ENCODE measurements at places on chromosomes 3 and 15. TPM values are rescaled to one million over a fixed set of nuclear protein-coding genes. Genes with fewer than 3 reads are reported as not detected.

DNA sequence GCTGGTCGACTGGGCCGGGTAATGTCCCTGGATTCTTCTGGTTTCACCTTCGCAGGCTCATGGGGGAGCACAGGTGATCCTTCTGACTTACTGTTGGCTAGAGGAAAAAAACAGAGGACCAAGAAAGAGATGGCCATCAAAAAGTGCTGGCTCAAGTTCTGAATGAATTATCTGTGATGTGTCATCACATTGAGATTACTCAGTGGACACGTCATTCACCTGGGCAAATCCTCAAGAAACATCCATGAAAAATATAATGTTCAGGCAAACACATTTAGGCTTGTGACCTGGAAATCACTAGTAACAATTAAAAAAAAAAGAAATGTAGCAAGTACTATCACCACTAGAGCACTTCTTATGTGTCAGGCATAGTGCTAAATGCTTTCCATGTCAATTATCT lies 81.5 kb upstream of the SLC2A2 start:
- no peak for DNase-seq

- no peak for DNase-seq
Measured at GRCh38 chr15:28114721-28115622, 15.9 kb upstream of the OCA2 start.

- DNase-seq, result no peak
Measured at GRCh38 chr3:46678280-46678679, 15.2 kb downstream of the ALS2CL start.

DNA sequence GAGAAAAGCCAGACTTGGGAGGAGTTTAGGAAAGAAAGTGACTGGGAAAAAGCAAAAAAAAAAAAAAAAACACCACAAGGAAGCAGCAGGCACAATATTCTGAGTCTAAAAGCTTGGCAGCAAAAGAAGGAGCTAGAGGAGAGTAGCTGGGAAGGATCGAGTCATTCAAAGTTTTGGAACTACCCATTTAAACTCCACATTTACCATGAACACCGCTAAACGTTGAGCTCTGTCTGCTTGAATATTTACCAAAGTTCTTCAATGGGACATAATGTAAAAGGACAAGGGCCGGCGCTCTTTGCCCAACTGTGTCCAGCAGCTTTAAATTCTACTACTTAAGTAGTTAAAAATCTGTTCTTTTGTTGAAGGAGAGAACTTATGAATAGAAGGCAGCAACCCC lies 481.9 kb downstream of the FOXP1 start:
- DNase-seq, result no peak

- no peak for DNase-seq
Measured at GRCh38 chr3:180265551-180265950, 228.8 kb upstream of the PEX5L start.

DNA sequence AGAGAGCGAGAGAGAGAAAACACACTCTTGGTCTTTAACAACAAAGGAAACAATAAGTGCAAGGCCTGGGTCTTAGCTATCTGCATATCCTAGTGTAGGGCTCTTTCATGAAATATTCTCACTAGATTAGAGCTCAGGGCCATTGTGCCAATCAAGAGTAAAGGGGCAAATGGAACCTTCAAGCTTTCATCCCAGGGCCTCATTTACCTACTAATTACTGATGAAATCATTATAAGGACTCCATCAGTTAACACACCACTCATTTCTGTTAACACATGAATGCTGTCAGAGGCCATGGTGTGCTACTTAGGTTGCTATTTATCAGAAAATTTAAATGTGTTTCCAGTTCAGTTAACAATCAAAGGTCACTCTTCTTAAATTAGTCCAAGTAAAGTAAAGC lies 597.8 kb downstream of the ROBO1 start:
- DNase-seq, result no peak

- DNase-seq, result no peak
Measured at GRCh38 chr15:85625856-85626255, 168.9 kb downstream of the KLHL25 start.

- no peak for DNase-seq
Measured at GRCh38 chr15:66997212-66997611, 68.2 kb upstream of the SMAD3 start.

DNA sequence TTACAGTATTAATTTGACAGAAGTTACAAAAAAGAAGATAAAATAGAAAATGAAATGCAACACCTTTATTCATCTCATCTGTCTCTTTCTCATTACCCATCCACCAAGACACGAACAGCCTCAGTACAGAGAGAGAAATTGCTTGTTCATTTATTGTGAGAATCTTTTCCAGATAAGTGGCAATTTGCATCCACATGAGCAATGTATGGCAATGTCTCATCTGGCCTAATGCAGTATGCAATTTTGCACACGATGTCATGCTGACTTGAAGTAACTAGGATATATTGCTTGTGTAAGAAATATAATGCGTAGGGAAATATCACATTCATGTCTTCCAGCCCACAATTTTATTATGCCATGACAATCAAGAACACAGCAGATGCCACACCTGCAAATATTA lies 866.9 kb downstream of the ROBO1 start:
- no peak for DNase-seq

DNA sequence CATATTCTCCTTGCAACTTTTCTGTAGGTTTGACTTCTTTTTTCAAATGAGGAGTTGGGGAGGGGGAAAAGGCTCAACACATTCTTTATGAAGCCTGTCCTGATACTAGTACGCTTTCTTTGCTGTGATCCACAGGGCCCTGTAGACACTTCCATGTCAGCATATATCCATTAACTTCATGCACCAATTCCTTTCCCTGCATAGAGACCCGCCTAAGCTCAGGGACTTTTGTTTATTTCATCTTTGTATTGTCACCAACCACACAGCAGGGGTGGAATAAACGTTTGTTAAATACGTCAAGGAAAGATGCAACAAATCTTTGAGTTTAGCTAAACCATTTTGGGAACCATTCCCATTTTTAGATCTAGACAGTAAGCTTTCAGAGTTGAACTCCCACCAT lies 43.0 kb upstream of the GK5 start:
- no peak for DNase-seq

DNA sequence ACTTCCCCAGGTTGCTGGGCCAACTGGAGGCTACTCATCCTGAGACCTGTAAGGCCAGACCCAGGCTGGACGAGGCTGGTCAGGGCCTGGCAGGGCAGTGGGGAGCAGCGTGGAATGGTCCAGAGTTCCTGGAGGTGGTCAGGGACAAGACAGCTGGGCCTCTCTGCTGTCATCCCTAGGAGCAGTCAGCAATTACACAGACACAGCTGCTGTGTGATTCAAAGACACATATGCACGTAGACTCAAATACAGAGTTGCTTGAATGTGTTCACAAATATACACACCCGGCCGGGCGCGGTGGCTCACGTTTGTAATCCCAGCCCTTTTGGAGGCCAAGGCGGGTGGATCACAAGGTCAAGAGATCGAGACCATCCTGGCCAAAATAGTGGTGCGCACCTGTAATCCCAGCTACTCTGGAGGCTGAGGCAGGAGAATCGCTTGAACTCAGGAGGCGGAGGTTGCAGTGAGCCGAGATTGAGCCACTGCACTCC lies 1.5 kb upstream of the CD276 start:
- no peak for DNase-seq

DNA sequence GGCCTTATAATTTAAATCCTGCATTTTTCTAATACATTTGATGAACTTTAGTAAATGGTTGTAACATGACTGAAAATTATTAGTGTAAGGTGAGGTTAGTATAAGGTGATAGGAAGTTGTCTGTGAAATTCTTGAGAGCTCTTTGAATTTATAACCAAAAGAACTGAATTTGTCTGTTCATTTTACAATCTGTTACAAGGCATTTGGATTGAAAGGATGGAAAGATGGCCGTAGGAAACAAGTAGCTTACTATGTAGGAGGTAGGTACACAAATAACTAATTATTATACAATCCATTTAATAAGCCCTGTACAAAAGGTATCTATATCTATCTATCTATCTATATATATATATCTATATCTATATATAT lies 6.6 kb downstream of the DIPK2A start:
- DNase-seq, result no peak

- no peak for DNase-seq
Measured at GRCh38 chr15:70235347-70235746, 137.6 kb upstream of the TLE3 start.

DNA sequence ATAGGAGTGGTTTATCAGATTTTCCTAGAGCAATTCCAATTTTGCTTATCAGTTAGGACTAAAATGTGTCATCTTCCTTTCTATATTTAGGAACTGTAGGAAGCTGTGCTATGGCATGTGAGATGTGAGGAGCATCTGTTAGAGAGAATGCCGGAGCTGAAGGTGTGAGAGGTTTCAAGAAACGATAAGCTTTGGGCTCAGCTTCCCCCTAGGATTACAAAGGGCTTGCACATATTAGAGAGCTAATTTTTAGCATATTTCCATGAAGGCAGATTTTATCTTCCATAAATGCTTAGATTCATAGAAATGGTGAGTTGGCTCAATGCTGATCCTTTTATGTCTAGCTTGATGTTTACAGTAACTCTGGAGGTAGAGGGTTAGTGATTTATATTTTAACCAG lies 120.2 kb downstream of the CNTN4 start:
- DNase-seq, result no peak

DNA sequence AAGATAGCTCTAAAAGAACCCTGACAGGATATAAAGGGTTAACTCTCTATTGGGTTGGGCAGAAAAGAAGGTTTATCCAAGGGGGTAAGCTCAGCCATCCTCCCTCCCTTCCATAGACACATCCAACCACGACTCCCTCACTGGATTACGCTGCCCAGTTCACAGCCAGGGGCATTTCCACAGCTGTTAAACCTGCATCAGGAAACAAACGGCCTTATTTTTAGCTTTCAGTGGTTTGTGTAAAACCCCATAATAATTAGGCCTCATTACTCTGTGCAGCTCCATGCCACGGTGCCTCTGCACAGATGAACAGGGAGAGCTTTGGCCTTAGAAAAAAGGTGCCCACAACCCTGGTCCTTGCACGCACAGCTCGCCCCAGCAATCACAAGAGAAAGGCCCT lies 110.6 kb downstream of the GABRB3 start:
- no peak for DNase-seq

DNA sequence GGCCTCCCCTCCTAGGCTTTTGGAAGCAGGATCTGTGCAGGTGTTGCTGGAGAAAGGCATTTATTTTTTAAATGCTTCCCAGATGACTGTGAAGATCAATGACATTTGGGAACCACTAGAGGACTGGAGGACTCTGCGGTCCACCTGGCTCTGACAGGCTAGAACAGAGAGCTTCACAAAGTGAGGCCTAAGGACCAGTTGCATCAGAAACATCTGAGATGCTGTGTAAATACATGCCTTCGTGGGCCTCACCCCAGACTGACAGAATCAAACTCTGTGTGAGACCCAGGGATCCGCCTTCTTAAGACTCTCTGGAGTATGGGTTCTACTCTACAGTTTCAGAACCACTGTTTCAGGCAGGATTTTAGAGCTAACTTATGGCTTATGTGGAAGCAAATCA lies 105.0 kb upstream of the ICE2 start:
- no peak for DNase-seq

DNA sequence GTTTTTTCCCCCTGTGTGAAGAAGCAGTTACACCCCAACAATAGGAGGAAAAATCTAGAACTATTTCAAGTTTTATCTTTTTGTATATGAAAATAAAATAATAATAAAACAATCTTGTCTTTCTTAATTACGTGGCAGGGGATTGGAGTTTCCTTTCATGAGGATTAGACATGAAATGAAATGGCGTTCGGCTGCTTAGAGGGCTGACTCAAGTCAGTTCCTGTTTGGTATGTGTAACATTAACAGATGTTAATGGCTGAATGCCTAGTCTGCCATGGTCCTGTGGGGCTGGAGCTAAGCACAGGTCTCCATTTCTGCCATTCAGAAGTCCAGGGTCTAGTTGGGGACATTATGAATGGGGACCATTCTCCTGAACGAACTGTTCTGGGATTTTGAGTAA lies 3.1 kb upstream of the EXOG start:
- no peak for DNase-seq

C15orf62 gene
- total RNA-seq, result not detected

SCAMP5 gene
- 3.6 TPM for total RNA-seq

DIPK2A gene
- total RNA-seq, result 9.4 TPM

MDFIC2 gene
- total RNA-seq, result not detected

ALDH1A2 gene
- total RNA-seq, result 22.9 TPM

DLL4 gene
- 11.5 TPM for total RNA-seq

SH2D7 gene
- total RNA-seq, result not detected

Data from cardiac septum (tissue), 1 donor.